GM20000 (cell line): ENCODE measurements at places on chromosomes 1 and 21.
A peak's percentile ranks its signal among the peaks of the same experiment; 100 is the strongest.

DNA sequence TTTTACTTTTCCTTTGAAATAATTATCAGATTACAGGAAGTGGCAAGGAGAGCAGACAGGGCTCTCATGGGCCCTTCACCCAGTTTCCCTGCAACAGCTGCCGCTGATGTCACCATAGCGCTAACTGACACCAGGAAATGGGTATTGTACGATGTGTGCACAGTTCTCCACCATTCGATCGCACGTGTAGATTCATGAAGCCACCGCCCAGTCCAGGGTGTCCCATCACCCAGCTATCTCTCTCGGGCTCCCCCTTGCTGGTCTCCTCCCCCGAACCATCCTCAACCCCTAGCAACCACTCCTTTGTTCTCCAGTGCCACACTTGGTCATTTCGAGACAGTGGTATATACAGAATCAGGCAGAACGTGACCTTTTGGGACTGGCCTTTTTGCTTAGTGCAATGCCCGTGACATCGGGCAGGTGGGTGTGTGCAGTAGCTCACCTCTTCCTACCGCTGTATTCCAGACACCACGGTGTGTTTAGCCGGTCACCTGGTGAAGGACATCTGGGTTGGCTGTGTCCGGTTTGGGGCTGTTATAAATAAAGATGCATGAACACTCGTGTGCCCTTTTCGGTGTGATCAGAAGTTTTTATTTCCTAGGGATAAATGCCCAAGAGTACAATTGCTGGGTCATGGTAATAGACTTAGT, 118.4 kb downstream of the CRYAA start:
- no peak for DNase-seq

- DNase-seq = no peak
Measured at GRCh38 chr1:96710708-96711477, 10.7 kb upstream of the PTBP2 start.

DNA sequence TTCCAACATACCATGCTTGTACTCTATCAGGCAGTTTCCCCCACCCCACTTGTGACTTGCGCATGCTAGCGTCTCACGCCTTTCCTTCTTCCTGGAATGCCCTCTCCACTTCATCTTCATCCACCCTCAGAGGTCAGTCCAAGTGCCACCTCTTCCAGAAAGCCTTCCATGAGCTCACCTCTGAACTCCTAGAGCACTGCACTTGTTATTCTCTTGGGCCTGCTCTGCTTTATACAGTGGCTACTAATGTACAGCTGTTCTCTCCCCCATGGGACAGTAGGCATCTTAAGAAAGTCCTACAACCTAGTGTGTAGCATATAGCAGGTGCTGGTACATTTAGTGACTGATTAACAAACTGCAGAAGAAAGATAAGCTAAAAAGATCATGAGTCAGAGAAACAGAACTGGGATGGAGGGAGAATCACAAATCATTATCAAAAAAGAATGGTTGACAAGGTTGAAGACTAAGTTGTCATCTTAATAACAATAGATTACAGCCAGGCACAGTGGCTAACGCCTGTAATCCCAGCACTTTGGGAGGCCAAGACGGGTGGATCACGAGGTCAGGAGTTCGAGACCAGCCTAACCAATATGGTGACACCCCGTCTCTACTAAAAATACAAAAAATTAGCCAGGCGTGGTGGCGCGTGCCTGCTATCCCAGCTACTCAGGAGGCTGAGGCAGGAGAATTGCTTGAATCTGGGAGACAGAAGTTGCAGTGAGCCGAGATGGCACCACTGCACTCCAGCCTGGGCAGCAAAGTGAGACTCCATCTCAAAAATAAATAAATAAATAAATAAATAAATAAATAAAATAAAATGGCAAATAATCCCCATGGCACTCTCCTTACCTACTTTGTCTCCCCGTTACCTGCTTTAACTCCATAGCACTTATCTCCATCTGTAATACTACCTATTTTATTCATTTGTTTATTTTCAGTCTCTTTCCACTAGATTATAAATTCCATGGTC, 16.3 kb upstream of the TSPAN1 start:
- no peak for DNase-seq

- no peak for DNase-seq
Measured at GRCh38 chr1:231676487-231676886, 49.9 kb downstream of the DISC1 start.

GRCh38 chr1:26779098-26779668, 8.6 kb upstream of the PIGV start:
- DNase-seq = no peak

GRCh38 chr21:38444691-38445090, 53.6 kb downstream of the ERG start:
- DNase-seq = no peak

DNA sequence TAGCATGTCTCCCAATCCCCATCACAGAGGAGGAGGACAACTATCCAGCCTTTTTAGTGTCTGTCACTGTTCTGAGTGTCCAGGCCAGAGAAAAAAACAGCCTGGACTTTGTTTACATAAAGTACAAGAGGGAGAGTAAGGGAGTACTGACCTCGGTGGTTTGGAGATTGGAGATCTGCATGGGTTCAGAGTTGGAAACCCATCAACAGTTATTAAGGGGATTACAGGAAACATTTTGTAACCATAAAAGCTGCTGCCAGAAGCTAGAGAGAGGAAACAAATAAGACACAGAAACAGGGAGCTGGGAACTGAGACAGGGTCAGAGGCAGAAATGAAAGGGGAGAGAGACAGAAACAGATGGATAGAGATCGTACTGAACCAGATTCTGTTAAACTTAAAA, 131.5 kb upstream of the CTTNBP2NL start:
- DNase-seq = no peak

DNA sequence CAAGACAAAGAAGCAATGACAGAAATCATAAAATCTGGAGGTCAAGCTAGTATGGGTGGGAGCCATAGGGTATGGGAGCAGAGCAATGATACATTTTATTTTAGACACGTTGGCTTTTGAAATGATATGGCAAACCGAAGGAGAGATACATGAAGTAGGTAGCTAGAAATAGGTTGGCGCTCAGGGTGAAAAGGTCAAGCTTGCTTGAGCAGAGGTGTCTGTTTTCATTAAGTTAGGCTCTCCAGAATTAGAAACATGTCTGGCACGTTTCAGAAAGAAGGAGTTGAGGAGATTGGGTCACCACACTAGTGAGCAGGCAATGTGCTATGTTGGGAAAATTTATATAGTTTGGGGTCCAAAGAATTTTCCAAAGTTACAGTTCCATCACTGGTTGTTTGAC, 151.4 kb downstream of the AMY1C start:
- no peak for DNase-seq

DNA sequence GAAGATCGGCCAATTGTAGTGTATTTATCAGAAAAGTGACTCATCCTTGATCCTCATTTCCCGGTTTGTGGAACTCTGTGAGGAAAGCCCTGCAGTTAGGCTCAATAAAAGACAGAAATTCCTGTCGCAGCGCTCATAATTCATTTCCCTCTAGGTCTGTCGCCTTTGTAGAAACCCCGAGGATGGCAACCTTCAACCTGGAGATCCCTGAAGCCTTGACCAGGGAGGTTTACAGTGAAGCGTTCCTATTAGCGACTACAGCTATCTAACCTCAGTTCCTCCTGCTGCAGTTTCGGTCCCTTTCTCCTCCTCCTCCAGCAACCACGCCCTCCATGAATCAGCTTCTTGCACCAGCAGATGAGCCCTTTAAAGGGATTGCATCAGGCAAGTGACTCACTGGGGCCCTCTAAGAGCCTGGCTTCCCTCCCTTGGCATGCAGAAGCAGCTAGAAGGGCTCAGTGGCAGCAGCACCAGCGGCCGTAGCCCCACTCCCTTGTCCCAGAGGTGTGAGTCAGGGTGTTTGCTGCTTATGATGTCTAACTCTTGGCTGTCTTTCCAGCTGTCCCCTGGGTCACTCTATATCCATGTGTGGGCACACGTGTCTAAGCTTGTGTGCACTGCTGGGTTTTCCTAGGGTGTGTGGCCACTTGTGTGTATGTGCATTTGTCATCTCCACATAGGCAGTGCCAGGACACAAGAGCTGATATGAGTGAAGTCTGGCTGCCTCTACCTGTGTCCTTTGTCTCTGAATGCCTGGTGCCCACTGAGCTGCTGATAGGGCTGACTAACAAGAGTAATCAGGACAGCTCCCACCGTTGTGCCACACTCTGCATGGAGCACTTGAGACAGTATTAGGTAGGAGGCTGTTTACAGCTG, 779 bp upstream of the STK40 start:
- DNase-seq = peak; percentile 88

- no peak for DNase-seq
Measured at GRCh38 chr1:82948386-82948785, 1050.5 kb downstream of the TTLL7 start.

DNA sequence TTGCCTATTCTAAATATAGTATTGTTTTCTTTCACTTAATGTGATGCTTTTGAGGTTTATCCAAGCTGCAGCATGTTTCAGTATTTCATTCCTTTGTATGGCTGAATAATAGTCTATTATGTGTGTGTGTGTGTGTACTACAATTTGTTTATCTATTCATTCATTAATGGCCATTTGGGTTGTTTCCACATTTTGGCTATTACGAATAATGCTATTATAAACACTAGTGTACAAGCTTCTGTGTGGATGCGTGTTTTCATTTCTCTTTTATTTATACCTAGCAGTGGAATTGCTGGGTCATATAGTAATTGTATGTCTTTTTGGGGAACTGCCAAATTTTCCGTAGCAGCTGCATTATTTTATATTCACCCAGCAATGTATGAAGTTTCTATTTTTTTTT, 15.0 kb upstream of the THEM5 start:
- DNase-seq = no peak

- DNase-seq = no peak
Measured at GRCh38 chr1:43533584-43533983, 2.9 kb downstream of the PTPRF start.
